ENCODE measurements at places on chromosomes 12 and 14. TPM values are rescaled to one million over a fixed set of nuclear protein-coding genes. Genes with fewer than 3 reads are reported as not detected.

SLC38A6 gene
- 14.9 TPM for total RNA-seq

TROAP gene
- 2.7 TPM for total RNA-seq

ABCD2 gene
- not detected for total RNA-seq

MYO1H gene
- total RNA-seq, result not detected

EFS gene
- 6.5 TPM for total RNA-seq

PPP4R4 gene
- total RNA-seq, result 6.0 TPM

DDX54 gene
- total RNA-seq, result 52.8 TPM

NEMF gene
- 63.0 TPM for total RNA-seq

ACIN1 gene
- total RNA-seq, result 208 TPM

ADCY4 gene
- 0.32 TPM for total RNA-seq

DNAJC22 gene
- total RNA-seq, result 0.34 TPM

ARHGEF40 gene
- total RNA-seq, result 129 TPM

RERGL gene
- total RNA-seq, result not detected

IFNG-AS1 gene
- not detected for total RNA-seq

P2RX2 gene
- total RNA-seq, result not detected

TMEM63C gene
- 11.3 TPM for total RNA-seq
